ENCODE measurements at places on chromosomes 7 and 10. TPM values are rescaled to one million over a fixed set of nuclear protein-coding genes. Genes with fewer than 3 reads are reported as not detected.

Gene SCART1
- total RNA-seq: 2.1 TPM

Gene SH2B2
- 0.84 TPM for total RNA-seq

Gene CNTNAP2
- total RNA-seq: not detected

GRCh38 chr7:101536232-101536631, 92.9 kb downstream of the MYL10 start:
- DNase-seq: no peak

DNA sequence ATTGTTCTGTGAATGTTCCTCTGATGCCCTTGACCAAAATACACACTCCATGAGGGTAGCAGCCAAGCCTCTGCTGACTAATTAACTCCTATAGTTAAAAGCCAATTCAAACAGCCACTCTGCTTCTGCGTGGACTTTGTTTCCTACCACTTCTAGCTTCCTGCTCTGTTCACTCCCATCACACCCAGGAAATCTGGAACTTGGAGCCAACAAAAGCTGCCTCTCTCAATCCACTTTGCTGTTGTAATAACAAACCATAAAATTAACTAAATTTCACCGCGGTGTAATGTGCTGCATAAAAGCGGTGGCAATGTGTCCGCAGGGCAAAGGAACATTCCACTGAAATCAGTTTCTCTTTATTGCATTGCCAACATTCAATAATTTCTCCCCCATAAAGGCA, 239.5 kb downstream of the PLXNA4 start:
- DNase-seq: no peak

Gene RNF32
- not detected for total RNA-seq

- no peak for DNase-seq
These were observed 93.0 kb upstream of the KCTD7 start for GRCh38 chr7:66535414-66536329.

Data from activated naive CD4-positive, alpha-beta T cell treated with anti-CD3 and anti-CD28 coated beads, Interleukin-2, amount 50 U/mL, for 72 hours (primary cell).